Panc1 (cell line): ENCODE measurements at places on chromosomes 4 and X.

- no peak for DNase-seq
Measured at GRCh38 chr4:183550345-183551093, 45.7 kb downstream of the ING2 start.

- DNase-seq: no peak
Measured at GRCh38 chrX:135389243-135389642, 32.5 kb upstream of the SMIM10L2A start.

- no peak for DNase-seq
Measured at GRCh38 chr4:136737066-136737465, 795.2 kb downstream of the PCDH18 start.

- no peak for DNase-seq
Measured at GRCh38 chrX:23331701-23332100, 2.9 kb upstream of the PTCHD1 start.

DNA sequence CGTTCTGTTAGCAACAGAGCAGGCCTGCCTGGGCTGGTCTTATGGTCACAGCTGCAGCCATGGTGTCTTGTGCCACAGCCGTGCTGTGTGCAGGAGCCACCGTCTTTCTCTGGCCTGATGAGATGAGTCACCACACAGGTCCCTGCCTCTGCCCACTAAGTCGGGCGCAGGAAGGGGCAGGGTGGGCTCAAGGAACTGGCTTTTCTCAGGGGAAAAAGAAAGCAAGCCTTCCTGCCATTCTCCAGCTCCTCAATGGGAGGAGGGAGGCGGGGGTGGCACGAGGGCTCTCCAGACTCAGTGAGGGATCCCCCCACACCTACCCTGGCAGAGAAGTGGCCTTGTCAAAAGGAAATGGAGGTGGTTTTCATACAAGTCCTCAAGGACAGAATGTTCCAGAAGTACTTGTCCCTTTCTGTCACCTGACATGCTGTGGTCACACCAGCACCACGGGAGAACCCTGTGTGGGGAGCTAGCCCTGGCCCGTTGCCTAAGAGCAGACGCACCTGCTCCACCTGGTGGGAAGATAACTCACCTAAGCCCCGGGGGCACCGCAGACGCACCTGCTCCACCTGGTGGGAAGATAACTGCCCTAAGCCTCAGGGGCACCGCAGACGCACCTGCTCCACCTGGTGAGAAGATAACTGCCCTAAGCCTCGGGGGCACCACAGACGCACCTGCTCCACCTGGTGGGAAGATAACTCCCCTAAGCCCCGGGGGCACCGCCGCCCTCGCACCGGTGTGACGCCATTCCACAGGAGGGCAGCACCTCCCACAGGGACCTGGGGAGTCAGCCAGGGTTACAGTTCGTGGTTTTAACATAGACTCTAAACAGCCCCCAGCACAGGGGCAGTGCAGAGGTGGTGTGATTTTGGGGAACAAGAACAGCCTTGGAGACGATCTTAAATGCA is 18.5 kb downstream of the UVSSA start:
- DNase-seq: no peak

DNA sequence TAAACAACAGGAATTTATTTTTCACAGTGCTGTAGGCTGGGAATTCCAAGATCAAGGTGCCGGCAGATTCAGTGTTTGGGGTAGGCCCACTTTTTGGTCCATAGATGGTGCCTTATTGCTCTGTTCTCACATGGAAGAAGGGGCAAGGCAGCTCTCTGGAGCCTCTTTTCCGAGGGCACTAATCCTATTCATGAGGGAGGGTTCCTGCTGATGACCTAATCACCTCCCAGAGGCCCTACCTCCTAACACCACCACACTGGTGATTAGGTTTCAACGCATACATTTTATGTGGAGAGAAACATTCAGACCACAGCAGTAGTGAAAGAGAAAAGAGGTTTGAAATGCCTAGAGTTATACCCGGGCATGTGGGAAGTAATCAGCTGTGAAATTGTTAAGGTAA is 1.4 kb upstream of the POLA1 start:
- no peak for DNase-seq

- DNase-seq: no peak
Measured at GRCh38 chr4:152564336-152564735, 28.4 kb upstream of the FBXW7 start.

GRCh38 chrX:128698573-128699181 is 646.5 kb upstream of the ACTRT1 start:
- DNase-seq: no peak

DNA sequence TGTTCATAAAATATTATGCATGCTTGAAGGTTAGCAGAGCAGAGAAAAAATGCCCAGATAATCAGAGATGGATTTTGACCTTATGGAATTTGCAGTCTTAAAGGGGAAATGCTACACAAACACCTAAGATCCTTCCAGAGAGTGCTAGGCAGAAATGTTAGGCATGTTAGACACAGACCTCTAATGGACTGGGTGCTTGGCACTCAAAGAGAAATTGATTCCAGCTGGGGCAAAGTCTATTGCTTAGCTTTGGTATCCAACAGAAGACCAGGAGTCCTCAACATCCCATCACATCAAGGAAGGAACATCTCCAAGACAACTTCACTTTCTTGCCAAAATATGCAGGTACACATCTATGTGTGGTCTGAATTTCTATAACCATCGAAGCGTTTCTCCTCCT is 32.2 kb upstream of the PPARGC1A start:
- no peak for DNase-seq

DNA sequence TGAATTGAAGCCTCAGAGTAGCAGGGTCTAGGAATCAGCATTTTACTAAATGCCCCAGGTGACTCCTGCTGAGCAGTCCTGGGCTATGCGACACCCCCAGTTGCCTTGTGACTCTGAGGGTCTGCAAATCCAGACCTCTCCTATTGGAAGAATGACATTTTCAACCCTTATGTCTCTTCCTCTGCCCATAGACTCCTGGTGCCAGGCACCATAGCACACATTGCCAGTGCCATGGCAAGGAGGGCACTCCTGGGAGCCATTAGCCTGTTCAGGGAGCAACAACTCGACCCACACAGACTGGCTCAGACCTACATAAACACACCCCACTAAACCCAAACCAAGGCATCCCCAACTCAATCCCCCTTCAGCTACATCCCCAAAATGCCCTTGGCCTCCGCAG is 3.7 kb upstream of the JAKMIP1 start:
- DNase-seq: no peak

DNA sequence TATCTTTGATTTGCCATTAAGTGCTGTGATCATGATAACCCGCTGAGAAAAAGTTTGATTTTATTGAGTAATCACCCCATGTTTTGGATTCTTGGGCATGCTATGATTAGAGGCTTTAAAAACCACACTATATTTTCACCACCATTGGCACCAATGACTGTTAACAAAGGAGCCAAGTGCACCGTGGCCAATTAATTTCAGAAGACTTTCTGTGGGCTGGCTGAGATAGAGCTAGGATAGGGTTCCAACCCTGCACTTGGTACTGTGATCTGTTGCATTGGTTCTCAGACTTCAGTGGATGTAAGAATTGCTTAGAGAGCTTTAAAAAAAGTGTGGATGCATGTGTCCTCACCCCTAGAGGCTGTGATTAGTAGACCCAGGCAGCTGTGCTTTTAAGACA is 32.4 kb downstream of the OCRL start:
- DNase-seq: no peak

GRCh38 chr4:184588893-184589292 is 60.4 kb downstream of the CASP3 start:
- no peak for DNase-seq

DNA sequence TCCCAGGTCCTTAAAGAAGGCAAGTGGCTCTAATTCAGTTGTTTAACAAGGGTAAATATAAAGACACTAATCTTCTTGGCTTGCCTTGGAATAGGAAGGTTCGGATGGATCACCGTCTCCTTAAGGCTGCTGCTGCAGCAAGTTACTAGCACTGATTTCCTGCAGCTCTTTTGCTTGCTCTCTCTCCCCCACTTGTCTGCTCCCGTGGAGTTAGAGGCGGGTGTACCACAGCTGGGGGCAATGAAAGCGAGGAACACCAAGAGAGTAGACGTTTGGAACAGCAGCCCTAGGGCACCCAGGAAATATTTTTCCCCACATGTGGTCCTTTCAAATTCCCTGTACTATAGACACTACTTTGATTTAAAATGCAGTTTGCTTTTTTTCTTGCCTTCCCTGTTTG is 202.2 kb downstream of the SH2D1A start:
- no peak for DNase-seq

GRCh38 chrX:130915302-130915701 is 12.3 kb upstream of the ENOX2 start:
- no peak for DNase-seq

DNA sequence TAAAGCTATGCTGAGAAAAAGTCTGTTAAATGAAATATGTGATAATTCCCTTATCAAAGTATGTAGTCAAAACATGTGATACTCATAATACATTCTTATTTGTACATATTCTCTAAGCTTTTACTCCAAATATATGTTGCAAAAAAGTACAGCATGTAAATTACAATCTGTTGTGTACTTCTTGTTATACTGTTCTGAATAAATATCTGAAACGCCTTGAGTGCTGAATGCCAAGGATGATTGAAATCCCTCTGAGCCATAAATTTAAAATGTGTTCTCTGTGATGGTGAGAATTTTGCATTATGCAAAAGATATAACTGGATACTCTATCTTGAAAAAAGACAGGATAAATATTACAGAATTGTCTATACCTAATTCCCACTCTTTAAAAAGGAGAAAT is 1128.0 kb downstream of the STPG2 start:
- no peak for DNase-seq

DNA sequence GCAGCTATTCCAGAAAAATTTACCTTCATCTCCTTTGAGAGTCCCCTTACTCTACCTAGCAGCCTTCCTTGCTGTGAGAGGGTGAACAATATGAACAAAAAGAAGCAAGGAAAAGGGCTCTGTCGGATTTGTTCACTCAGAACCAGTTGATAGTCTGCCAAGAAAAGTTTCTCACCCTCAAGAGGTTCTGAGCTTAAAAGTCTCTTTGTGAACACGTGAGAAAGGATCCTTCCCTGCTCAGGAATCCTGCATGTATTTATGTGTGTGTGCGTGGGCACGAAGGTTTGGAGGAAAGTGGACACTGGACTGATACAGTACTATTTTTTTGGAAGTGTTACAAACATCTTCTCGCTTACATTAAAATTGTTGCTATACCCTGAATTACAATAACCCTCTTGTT is 178.6 kb upstream of the JADE1 start:
- DNase-seq: no peak

DNA sequence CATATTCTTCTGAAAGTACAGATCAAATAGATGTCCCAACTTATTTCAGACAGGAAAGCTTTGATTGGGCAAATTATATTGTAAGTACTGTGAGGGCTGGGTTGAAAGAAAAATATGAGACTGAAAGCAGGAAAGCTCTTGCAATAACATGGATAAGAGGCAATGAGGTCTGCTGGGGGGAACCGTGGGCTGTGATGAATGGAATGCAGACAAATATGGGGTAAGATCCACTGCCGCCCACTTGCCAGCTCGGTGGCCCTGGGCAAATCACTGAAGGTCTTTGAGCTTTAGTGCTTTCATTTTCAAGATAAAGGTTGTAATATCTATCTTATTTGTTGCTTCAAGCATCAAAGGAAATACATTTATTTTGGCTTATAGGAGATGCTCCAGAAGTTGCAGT is 51.0 kb downstream of the AGA start:
- no peak for DNase-seq

- no peak for DNase-seq
Measured at GRCh38 chr4:38322714-38323113, 341.3 kb upstream of the KLF3 start.

GRCh38 chrX:129754056-129755024 is 15.6 kb downstream of the XPNPEP2 start:
- DNase-seq: no peak

- no peak for DNase-seq
Measured at GRCh38 chrX:47644557-47645091, 5.7 kb downstream of the ELK1 start.

DNA sequence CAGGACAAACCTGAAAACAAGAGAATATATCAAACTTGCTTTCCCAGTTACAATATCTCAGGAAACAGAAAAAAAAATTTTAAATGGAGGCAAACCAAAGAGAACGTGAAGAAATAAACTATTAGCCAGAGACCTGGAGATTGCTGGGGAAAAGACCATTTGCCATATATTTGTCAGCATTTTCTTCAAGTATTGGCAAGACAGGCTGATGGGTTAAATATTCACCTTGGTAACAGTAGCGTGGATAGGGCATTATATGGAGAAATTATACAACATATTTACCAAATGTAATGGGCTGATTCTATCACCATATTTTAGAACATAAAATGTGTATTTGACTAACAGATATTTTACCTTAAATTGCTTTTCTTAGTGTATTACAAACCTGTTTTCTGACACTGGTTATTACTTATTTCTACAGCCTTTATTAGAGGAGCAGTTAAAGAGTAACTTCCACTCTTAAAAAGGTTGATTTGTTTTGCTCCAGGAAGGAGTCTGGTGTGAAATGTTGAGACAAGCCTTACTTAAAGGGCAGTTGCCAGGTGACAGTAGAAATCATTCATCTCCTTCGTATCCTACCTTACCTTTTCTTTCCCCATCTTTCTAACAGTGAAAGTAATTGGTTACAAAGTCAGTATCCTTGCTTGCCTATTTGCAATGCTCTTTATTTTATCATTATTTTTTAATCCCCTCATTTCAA is 575.5 kb downstream of the GBA3 start:
- no peak for DNase-seq

DNA sequence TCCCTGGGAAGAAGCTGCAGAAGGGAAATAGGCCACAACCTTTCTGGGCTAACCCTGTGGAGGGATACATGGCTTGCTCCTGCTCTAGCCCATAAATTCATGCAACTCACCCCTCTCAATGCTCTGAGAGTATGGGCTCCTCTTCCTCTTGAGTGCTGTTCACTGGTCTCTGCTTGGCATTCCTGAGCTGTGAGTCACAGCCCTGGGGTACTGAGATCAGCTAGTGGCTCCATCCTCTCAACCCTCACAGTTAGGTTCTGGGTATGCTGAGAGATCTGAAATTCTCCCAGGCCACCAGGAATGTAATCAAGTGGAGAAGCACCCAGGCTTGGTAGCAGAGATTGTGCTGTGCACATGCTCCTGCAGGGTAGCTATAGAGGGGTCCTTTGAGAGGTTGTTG is 60.6 kb upstream of the SPANXN2 start:
- no peak for DNase-seq

DNA sequence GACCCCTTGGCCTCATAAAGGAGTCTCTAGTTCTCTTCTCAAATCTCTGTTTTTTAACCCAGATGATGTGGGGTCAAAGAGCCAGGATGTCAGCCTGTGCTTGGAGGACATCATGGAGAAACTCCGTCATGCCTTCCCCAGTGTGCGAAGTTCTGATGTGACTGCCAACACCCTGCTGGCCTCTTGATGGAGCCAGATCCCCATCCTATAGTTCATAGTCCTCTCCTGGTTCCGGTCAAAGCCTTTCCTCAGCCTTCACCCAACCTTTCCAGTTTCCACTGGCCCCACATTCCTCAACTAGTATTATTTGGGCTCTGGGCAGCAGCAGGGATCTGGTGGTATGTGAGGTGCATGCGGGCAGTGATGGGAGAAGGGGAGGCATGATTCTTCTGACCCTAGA is 30.7 kb downstream of the TAF7L start:
- DNase-seq: no peak

GRCh38 chr4:141339966-141340365 is 119.3 kb downstream of the ZNF330 start:
- DNase-seq: no peak
